ENCODE measurements at places on chromosomes 16 and 17.

- no peak for DNase-seq
Measured at GRCh38 chr17:34527908-34528470, 51.4 kb upstream of the TMEM132E start.

DNA sequence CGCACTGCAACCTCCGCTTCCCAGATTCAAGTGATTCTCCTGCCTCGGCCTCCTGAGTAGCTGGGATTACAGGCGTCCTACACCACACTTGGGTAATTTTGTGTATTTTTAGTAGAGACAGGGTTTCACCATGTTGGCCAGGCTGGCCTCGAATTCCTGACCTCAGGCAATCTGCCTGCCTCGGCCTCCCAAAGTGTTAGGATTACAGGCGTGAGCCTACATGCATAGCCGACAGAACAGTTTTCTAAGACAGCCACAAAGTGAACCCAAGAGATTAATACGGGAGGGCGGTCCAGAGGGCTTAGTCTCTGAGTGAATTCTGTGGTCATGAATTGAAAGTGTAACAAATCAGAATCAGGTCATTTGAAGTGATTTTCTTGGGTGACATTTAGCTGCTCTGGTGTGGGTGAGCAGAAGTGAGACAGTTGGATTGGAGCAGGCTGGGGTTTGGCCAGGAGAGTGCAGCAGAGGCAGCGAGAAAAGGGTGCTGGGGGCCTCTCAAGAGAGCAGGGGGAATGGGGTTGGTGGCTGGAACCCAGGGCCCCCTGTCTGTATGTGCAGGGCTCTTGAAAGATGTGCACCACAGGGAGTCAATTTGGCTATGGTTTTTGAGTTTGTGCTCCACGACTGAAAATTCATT is 231.4 kb upstream of the WSCD1 start:
- DNase-seq: no peak

DNA sequence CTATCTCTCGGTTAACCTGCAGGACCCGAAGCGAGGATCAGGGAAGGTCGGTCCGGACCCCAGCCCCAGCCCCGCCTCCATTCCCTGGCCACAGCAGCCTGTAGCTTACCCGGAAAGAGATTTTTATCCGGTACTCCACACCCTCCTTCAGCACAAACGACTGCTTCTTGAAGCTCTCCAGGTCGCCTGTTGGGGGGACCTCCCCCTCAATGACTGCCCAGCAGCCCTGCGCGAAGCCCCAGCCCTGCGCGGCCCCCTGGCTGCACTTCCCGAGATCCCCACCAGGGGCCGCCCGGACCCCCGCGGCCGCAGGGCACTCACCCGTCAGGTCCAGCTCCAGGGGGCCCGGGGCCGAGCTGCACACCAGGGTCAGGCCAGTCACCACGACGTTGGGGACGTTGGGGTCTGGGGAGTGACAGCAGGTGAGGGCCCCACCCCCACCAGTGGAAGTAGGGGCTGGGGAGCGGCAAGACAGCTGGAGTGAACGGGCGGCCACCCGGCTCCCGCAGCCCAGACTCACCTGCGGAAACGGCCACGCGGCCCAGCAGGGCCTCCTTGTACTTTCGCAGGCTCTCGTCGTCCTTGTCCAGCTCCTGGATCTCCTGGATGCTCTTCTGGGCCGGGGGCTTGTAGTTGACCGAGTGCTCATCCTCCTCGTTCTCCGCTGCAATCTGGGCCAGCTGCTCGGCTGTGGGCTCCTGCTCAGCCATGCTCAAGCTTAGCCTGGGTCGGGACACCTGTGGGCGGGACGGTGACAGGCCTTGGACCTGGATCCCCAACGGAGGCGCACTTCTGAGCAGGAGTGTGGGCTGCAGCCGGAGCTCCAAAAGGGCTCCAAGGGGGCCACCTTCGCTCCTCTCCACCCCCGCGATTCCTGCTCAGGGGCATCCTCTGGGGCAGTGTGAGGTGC is 1.7 kb downstream of the ARHGDIA start:
- DNase-seq: peak; percentile 46

DNA sequence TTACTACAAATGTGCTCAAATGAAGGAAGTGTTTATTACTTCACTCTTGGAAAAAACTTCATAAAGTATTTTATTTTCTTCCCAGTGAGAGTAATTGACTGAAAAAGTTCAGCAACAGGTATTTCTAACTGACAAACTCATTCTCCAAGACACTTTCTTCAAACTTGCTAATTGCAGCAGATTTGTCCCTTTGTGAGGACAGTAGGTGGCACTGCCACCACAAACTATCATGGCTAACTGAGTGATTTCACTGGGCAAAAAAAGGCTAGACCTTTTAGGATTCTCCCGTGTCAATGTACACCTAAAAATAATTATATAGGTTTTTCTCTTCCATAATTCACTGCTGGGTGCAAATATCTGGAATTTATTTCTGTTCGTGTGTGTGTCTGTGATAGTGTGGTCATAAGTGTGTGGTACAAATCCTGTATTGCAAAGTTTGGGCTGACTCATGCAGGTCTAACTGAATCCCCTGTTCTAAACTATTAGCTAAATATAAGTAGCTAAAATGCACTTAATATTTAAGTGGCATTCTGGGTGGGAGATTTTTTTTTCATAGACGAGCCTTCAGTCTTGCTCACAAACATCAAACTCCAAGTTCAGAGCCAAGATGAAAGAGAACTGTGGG is 3.9 kb downstream of the HS3ST3A1 start:
- peak; percentile 43 for DNase-seq

- DNase-seq: no peak
Measured at GRCh38 chr17:37745801-37746426, 1.1 kb upstream of the HNF1B start.

Measured in stimulated activated CD4-positive, alpha-beta T cell treated with anti-CD3 and anti-CD28 coated beads, Interleukin-4, amount 100 ng/mL, for 24 hours (primary cell).